Astrocyte of the hippocampus (primary cell): ENCODE measurements at places on chromosomes 12 and 14.

DNA sequence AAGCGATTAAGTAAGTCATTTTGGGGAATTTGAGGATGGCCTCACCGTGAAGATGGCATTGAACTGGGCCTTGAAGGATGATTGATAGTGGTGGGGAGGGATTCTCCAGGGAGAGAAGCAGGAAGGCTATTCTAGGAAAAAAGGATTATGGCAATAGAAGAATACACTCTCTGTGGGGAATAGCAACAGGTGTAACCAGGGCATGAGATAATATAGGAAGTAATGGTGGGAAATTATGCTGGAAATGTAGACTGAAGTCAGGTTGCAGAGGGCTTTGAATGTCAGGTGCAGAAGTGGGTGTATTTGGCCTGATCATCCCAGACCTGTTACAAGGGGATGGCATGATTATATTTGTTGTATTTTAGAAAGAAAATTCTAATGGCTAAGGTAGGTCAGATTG, 4.6 kb upstream of the ANO4 start:
- DNase-seq = no peak

DNA sequence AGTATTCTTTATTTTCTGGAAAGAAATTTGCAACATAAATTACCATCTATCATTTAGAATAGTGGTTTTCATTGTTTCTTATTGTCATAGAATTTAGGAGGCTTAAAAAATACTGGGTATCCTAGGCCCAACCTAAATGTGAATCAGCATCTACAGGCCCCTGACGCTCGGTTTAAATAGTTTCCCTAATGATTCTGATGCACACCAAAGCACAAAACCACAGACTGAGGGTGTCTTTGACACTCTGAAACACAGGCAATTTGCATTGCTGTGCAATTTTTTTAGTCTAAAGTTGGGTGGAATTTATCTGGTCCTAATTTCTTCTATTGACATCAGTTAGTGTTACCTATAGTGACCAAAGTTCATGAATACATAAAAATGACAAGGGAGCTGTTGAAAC, 87.6 kb upstream of the SSTR1 start:
- DNase-seq = no peak

- DNase-seq = peak; percentile 81
Observed at GRCh38 chr14:70714055-70714550, 72.4 kb downstream of the TTC9 start.

DNA sequence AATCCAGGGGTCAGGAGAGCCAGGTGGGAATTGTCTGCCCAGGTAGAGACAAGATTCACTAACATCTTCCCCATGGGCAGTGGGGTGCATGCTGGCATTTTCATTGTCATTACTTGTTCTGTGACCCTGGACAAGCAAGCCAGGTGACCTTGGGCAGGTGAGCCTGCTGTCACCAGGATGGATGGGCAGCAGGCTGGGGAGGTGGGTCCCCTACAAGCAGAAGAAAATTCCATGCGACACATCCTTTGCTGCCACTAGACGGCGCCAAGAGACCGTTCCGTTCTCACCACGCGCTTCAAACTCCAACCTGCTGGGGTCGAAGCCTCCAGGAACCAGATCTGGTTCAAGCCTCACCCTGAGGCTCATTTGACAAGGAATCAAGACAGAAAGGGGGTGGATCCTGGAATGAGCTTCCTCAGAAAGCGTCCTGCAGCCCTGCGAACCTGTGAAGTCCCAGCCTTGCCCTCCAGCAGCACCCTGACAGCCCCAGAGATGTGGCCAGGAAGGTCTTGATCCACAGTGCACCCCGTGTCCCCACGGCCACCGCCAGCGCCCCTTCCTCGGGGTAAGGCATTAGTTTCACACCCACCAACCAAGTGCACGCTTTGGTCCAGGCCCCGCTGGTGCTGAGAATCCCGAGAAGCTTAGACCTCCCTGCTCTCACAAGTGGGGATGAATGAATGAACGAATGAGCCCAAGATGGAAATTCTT, 3.2 kb upstream of the DYNC1H1 start:
- DNase-seq = peak; percentile 91

DNA sequence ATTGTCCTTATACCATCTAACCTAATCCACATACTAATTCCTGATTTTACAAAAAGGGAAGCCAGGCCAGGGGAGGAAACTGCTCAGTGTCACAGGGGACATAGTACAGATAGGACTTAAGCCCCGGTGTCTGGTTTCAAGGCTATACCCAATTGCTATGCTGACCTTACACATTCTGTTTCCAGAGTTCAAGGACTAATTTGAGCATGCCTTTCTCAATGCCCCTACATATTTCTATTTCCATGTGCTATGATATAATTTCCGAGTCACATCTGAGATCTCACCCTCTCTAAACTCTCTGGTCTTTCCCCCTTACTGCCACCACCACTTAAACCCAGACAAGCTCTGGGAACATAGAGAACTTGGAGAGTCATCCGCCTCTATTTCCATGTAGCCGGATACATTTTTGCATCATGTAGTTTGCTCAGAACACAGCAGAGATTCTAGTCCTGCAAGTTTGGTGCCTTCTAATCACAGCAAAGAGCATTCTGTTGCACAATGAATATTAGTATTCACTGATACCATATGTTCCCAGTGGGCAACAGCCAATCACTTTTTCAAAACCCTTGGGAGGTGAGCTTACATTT, 34.2 kb downstream of the PPM1H start:
- DNase-seq = no peak

GRCh38 chr14:21123429-21123828, 22.6 kb downstream of the TMEM253 start:
- DNase-seq = no peak

DNA sequence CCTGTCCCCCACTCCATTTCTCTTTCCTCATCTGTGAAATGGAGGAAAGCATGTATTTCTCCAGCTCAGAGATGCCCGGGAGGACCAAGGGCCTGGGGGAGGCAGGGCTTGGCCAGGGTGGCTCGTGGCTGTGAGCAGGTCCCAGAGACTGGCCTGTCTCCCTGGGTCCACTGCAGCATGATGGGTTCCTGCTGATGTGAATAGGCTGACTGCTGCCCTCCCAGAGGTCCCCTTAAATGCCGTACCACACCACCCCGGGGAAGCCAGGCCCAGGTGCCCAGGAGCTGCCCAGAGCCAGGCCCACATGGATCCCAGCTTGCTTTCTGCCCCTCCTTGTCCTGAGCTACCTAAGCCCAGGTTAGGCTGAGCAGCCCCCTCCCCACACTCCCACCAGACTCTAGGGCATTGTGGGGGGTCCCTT, 158.2 kb upstream of the C14orf180 start:
- no peak for DNase-seq

- DNase-seq = peak; percentile 76
Observed at GRCh38 chr12:31362115-31362758, 36.3 kb upstream of the SINHCAF start.

DNA sequence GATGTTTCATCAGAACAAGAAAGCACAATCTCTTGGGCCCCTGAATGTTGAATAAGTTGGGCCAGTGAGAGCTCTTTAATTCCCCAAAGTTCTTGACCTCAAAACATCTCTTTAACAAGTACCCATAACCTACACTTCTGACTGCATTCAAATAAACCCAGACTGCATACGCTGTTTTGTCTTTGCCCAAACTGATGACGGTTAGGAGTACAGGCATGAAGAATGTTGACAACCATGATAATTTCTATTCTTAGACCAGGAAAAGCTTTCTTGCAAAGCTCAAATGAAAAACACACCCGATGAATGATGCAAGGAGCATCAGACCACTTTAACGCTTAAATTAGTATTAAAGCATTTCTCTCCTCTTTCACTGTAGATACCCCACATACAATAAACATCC, 11.7 kb upstream of the RAB3IP start:
- DNase-seq = no peak

DNA sequence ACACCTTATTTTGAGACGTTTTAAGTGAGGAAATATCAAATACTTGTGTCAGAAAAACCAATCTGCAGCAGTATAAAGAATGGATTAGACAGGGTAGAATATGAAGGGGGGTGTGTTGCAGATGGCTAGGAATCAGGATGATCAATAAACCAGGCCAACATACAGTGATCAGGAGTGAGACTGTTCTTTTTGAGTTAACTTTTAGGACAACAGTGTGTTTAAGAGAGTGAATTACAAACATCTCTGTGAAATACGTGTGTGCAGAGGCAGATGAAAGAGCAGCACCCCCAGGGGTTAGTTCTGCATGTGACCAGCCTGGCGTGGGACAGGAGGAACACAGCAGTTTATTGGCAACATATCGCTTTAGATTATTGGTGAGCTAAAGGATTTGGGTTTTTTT, 10.6 kb upstream of the NRDE2 start:
- no peak for DNase-seq

DNA sequence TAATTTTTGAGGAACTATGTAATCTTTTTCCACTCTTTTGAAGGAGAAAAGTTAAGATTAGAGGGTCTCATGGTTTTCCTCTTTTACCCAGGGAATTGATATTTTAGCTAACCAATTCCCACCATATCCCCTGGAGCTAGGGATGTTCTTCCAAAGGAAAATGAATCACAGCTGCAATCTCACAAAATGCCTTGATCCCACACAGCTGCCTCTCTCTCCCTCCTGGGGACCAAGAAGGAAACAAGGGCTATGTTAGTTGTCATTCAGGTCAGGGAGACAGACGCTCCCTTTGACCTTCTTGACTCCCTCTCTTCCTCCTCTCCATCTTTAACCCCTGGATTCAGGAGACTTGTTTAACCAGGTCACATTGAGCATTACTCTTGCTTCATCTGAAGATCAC, 9.5 kb downstream of the DCN start:
- no peak for DNase-seq

DNA sequence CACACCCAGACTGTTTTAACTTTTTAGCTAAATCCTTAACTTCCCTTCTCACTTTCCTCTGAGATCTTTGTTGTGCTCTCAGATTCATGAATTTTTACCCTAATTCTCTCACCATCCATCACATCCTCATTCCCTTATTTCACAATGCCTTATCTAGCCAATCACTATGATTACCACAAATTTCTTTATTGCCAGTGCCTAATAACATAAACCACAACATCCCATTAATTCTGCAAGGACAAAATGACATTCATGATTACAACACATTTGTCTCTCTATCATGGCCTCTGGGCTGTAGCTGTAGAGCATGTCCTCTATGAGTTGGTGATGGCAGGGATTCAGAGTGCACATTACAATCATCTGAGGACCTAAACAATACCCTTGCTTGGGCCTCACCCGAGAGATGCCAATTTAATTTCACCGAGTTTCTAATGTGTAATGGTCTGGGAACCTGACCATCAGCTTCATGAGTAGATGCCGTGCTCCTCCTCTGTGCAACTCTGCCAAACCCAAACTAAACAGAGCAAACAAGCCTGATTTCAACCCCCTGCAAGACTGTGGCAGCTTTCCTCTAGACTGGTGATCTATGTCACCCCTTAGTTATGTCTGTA, 99.3 kb downstream of the SPTSSA start:
- no peak for DNase-seq

DNA sequence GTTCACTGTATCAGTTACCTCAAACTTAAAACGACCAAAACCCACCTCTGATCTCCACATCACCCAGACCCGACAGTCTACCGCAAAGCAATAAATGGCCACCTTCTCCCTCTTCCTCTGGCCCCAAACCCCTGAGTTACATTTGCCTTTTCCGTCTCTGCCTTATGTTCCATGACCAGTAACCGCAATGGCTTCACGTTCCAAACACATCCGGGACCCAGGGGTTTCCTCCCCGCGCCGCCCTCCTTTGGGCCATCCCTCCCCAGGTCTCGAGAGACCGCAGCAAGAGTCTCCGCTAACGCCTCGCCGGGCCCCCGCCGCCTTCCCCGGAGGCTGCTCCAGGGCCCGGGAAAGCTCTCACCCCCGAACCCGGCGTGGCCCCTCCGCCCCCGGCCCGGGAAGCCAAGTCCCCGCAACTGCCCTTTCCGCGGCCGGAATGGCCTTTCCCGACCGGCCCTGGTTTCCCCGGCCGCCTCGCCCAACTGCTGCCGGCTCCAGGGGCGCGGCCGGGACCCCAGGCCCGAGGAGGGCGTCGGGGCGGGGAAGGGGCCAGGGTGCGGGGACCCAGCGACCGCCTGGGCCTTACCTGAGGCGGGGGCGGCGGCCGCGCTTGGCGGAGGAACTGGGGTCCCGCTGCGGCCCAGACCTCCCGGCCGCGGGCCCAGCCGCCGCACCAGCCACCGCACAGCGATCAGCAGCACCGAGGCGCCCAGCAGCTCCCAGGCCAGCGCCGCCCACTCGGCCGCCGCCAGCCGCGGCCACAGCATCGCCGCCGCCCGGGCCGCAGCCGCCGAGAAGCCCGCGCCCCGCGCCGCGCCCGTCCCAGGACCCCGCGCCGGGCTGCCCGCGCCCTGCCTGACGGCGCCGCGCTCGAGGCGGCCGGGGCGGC, at the start of gene ANKLE2:
Gene ANKLE2, minus strand, starts transcription at position 801 of the 889 bp plus-strand sequence. Its CDS starts 34 bp downstream, at position 767.
- peak; percentile 81 for DNase-seq

- DNase-seq = no peak
Observed at GRCh38 chr12:55703901-55704761, 3.6 kb downstream of the ITGA7 start.

DNA sequence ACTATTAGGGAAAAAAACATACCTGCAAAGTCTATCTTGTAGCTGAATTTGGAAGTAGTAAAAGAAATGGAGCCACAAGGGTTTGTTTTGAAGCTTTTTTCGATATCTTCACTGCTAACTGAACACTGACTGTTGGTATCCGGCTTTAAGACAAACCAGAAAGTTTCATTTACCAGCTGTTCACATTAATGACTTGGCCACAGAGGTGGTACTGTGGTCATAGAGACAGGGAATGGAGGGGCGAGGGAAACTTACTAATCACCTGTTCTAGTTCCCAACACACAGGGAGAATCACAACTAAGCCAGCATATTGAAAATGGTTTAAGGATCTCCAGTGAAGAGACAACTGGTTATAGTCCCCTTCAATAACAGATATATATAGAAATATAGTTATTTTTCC, 44.3 kb downstream of the PARP11 start:
- no peak for DNase-seq

DNA sequence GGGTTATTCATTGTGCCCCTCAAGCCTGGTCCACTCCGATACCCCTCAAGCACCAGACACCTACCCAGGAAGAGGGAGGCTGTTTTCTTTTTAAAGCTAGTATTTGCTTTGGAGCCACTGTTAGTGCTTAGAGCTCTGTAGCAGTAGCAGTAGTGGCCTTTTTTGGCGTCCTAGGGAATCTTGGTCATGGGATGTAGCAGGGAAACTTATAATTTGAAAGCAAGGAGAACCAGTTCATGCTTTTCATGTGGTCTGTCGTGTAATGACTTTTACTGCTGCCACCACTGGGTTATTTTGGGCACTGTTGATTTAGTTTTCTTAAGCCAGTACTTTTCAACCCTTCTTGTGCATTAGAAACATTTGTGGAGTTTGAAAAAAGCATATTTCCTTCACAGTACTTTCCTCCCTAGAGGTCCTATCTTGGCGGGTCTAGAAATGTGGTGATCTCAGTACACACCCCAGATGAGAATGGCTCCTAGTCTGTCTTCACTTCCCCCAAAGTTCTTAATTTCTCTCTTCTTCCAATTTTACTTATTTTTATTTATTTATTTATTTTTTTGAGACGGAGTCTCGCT, 49.7 kb downstream of the MARK3 start:
- DNase-seq = no peak

- no peak for DNase-seq
Observed at GRCh38 chr12:104886418-104887401, 71.4 kb downstream of the SLC41A2 start.

GRCh38 chr14:53531156-53531555, 378.0 kb upstream of the DDHD1 start:
- DNase-seq = no peak

- DNase-seq = no peak
Observed at GRCh38 chr14:75046899-75047298, 4.4 kb downstream of the MLH3 start.

GRCh38 chr14:75249251-75249957, 29.2 kb upstream of the FOS start:
- DNase-seq = peak; percentile 54

- DNase-seq = no peak
Observed at GRCh38 chr14:83133981-83134645, 1600.5 kb upstream of the SEL1L start.

GRCh38 chr14:74765721-74766120, 2.6 kb downstream of the YLPM1 start:
- no peak for DNase-seq
